ENCODE measurements at places on chromosomes 4 and X.

DNA sequence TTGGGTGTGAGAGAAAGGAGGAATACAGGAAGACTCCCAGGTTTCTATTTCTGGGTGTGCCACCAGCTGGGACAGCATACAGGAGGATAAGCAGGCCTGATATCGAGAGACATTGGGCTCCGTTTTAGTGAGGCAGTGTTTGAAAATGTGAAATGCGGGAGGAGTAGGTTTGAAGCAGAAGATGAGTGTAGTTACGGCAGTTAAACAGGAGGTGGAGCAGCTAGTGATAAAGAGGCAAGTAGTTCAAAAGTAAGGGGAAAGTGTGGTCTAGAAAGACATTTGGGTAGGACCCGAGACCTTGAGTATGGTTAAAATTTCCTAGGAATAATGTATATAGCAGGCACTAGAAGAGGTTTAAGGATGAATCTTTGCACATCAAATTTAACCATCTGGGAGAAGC, 42.4 kb downstream of the DCUN1D4 start:
- no peaks in the 10 kb centered on the region for H3K4me1 ChIP-seq
- no peak overlapping the region for H3K4me3 ChIP-seq
- no peaks in the 10 kb centered on the region for H3K27me3 ChIP-seq
- H3K27ac ChIP-seq, result no peak overlapping the region
- peaks cover 86% of the 10 kb centered on the region for H3K36me3 ChIP-seq

GRCh38 chr4:133062851-133063250, 86.2 kb upstream of the PCDH10 start:
- no peak overlapping the region for H3K27ac ChIP-seq
- no peaks in the 10 kb centered on the region for H3K4me1 ChIP-seq
- no peak for DNase-seq
- no peaks in the 10 kb centered on the region for H3K27me3 ChIP-seq

GRCh38 chrX:38170556-38170955, 50.1 kb downstream of the SRPX start:
- no peaks in the 10 kb centered on the region for H3K4me1 ChIP-seq
- H3K4me3 ChIP-seq, result no peak overlapping the region
- H3K27me3 ChIP-seq, result peaks cover 55% of the 10 kb centered on the region
- H3K27ac ChIP-seq, result no peak overlapping the region
- no peak for DNase-seq

GRCh38 chr4:76980261-76980660, 30.7 kb downstream of the SEPTIN11 start:
- no peak for DNase-seq
- no peak overlapping the region for H3K27ac ChIP-seq
- H3K4me3 ChIP-seq, result no peak overlapping the region
- H3K27me3 ChIP-seq, result no peaks in the 10 kb centered on the region
- H3K36me3 ChIP-seq, result no peaks in the 10 kb centered on the region

DNA sequence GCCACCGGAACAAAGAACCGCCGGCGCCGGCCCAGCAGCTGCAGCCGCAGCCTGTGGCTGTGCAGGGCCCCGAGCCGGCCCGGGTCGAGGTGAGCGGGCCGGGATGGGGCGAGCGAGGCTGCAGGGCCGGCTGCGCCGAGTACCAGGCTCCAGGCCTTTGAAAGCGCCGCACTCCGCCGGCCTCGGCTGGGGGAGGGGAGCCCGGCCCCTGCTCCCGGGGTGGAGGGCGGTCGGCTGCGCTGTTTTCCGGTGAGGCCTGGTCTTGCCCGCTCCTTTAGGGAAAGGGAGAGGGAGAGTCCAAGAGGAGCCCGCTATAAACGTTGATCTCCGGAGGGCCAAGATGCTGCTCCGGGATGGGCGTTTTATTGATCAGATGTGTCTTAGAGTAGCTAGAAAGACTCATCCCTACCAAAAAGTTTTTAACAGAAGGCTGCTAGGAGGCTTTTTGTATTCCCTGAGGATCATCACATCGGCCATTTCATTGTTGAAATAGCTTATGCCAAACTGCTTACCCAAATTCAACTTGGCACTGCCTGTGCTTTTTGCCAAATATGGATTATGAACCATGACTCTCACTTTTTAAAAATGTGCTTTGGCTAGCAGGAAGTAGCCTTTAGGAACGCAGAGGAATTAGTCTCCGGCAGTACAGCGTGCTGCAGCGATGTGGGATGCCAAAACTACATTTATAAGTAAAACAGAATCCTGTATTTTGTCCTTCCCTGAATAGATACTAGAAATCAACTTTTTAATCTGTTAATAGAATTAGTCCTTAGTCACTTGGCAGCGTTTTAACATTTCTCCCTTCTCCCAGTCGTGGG, 760 bp downstream of the TMEM165 start:
- no peaks in the 10 kb centered on the region for H3K27me3 ChIP-seq
- peaks cover 42% of the 10 kb centered on the region for H3K4me1 ChIP-seq
- H3K4me3 ChIP-seq, result peak overlapping the region; percentile 91
- peak; percentile 62 for DNase-seq
- peaks cover 46% of the 10 kb centered on the region for H3K36me3 ChIP-seq

- H3K27me3 ChIP-seq, result no peaks in the 10 kb centered on the region
- peaks cover 4% of the 10 kb centered on the region for H3K36me3 ChIP-seq
- H3K4me3 ChIP-seq, result no peak overlapping the region
- no peak overlapping the region for H3K27ac ChIP-seq
Observed at GRCh38 chr4:139118365-139118764, 58.7 kb downstream of the ELF2 start.

DNA sequence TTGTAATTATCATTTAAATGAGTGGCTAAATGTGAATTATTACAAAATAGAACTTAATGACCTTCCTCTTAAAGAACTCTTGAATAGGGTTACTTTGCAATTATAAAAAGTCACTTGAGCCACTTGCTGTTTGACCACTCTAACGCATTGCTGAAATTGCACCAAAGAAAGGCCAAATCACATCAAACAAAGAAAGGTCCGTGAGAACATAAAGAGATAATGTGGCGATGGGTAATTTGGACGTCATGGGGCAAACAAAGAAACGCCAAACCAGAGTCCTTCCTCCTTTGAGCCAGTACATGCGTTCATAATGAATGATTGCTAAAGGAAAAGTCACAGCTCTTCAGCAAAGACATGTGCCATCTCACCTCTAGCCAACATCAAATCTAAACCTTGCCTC, 229.8 kb upstream of the STS start:
- no peaks in the 10 kb centered on the region for H3K27me3 ChIP-seq
- no peaks in the 10 kb centered on the region for H3K36me3 ChIP-seq
- no peak overlapping the region for H3K27ac ChIP-seq

- H3K4me1 ChIP-seq, result peaks cover 28% of the 10 kb centered on the region
- DNase-seq, result no peak
- peaks cover 46% of the 10 kb centered on the region for H3K27me3 ChIP-seq
- H3K36me3 ChIP-seq, result no peaks in the 10 kb centered on the region
- H3K4me3 ChIP-seq, result no peak overlapping the region
Observed at GRCh38 chrX:20355187-20355586, 88.5 kb upstream of the RPS6KA3 start.

- peaks cover 43% of the 10 kb centered on the region for H3K27me3 ChIP-seq
- no peak for DNase-seq
- no peak overlapping the region for H3K27ac ChIP-seq
- no peaks in the 10 kb centered on the region for H3K4me1 ChIP-seq
- no peaks in the 10 kb centered on the region for H3K36me3 ChIP-seq
Observed at GRCh38 chrX:76931518-76931917, 504.0 kb downstream of the MAGEE1 start.

- H3K27me3 ChIP-seq, result peaks cover 28% of the 10 kb centered on the region
- H3K36me3 ChIP-seq, result no peaks in the 10 kb centered on the region
- H3K27ac ChIP-seq, result no peak overlapping the region
Observed at GRCh38 chrX:53312946-53313727, 31.8 kb upstream of the IQSEC2 start.

DNA sequence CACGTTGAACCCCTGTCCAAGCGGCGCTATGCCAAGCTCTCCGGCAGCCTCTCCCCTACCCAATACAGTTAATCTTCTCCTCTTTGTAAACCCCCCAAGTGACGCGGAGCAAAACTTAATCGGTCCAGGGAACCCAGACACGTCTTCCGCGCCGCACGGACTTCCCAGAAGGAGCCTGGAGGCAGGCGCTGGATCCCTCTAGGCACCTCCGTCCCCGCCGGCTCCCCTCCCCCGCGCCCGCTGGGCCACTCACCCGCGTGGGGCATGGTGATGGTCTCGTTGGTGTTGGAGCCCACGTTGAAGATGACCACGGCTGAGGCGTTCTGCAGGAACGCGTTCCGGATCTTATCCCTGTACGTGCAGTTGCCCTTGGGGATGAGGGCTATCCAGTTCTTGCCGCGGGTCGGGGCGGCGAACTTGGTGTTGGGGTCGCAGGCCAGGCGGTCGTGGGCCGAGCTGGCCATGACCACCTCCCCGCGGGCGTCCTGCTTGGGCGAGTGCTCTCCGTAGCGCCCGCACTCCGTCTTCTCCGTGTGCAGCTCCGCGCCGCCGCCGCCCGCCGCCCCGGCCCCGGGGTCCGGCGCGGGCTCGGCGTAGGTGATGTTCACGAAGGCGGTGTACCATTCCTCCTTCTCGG, 1.1 kb downstream of the RNF150 start:
- H3K4me3 ChIP-seq, result peak overlapping the region; percentile 53
- no peaks in the 10 kb centered on the region for H3K36me3 ChIP-seq
- no peak overlapping the region for H3K27ac ChIP-seq
- H3K4me1 ChIP-seq, result peaks cover 11% of the 10 kb centered on the region
- peaks cover 86% of the 10 kb centered on the region for H3K27me3 ChIP-seq
- peak; percentile 30 for DNase-seq

DNA sequence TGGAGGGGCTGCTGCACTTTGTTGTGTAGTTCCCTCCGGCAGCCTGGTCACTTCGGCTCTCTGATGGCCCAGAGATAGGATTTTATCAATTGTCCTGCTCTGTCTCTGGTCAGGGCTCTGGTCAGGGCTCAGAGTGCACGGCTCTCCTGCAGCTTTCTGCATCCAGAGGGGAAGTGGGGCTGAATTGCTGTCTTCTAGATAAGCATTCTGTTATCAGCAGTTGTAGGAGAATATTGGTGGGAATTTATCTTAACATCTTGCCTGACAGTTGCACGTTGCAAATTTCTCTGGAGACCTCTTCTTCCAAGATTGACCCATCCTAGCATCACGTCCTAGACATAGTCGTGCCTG, 62.8 kb downstream of the FAM193A start:
- H3K27me3 ChIP-seq, result no peaks in the 10 kb centered on the region
- peak overlapping the region; percentile 47 for H3K27ac ChIP-seq

GRCh38 chrX:140123446-140123845, 158.1 kb upstream of the CXorf66 start:
- H3K4me1 ChIP-seq, result no peaks in the 10 kb centered on the region
- H3K27ac ChIP-seq, result no peak overlapping the region
- no peak for DNase-seq

- H3K4me3 ChIP-seq, result no peak overlapping the region
- DNase-seq, result no peak
- peaks cover 26% of the 10 kb centered on the region for H3K27me3 ChIP-seq
Observed at GRCh38 chrX:97672608-97673007, 788.9 kb downstream of the RPA4 start.

GRCh38 chr4:147581606-147582350, 35.4 kb upstream of the TMEM184C start:
- no peak for DNase-seq
- H3K4me3 ChIP-seq, result no peak overlapping the region
- H3K36me3 ChIP-seq, result no peaks in the 10 kb centered on the region
- no peaks in the 10 kb centered on the region for H3K4me1 ChIP-seq
- no peak overlapping the region for H3K27ac ChIP-seq

DNA sequence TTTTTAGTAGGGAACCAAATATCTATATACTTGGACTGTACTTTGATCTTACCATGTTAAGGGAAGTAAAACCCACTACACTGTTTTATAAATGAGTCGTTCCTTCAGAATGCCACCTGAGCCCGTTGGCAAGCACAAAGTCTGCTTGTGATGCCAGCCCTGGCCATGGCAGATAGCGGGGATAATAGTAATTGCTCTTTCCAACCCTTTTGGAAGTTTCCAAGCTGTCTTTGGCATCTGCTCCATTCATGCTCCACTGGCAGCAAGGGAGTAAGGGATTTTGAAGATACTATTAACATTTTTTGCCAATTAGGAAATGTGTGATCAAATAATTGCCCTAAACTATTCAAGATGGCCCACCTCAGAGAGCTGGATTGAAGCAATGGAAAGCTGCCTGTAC, 689.2 kb upstream of the SLIT2 start:
- no peak overlapping the region for H3K27ac ChIP-seq
- no peak overlapping the region for H3K4me3 ChIP-seq
- DNase-seq, result no peak
- no peaks in the 10 kb centered on the region for H3K27me3 ChIP-seq
- H3K4me1 ChIP-seq, result no peaks in the 10 kb centered on the region

DNA sequence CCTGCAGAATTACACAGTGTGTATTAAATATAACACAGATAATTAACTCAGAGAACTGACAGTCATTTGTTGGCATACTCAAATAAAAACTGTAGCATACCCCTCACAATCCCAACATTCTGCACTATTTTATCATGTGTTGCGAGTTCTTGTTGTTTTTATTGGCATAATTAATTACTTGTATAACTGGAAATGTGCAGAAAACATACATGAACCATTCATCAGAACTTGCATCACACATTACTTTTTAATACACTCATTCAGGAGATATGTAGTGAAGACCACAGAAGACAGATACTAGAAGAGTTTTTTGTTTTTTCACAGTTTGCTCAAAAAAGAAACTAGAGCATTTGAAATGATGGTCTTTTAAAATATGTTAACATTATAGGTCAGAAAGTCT, 74.6 kb upstream of the NEIL3 start:
- no peaks in the 10 kb centered on the region for H3K27me3 ChIP-seq
- no peak overlapping the region for H3K4me3 ChIP-seq
- H3K27ac ChIP-seq, result no peak overlapping the region
- H3K4me1 ChIP-seq, result no peaks in the 10 kb centered on the region
- no peaks in the 10 kb centered on the region for H3K36me3 ChIP-seq

- H3K4me3 ChIP-seq, result no peak overlapping the region
- no peaks in the 10 kb centered on the region for H3K4me1 ChIP-seq
- H3K27me3 ChIP-seq, result peaks cover 26% of the 10 kb centered on the region
- H3K27ac ChIP-seq, result no peak overlapping the region
- no peak for DNase-seq
- no peaks in the 10 kb centered on the region for H3K36me3 ChIP-seq
Observed at GRCh38 chr4:185730387-185730786, 81.6 kb downstream of the SORBS2 start.
